Fibroblast of the conjunctiva (primary cell): ENCODE measurements at places on chromosomes 12 and 14.

- no peak for DNase-seq
These were observed 394.6 kb downstream of the PAWR start for GRCh38 chr12:79296133-79296532.

DNA sequence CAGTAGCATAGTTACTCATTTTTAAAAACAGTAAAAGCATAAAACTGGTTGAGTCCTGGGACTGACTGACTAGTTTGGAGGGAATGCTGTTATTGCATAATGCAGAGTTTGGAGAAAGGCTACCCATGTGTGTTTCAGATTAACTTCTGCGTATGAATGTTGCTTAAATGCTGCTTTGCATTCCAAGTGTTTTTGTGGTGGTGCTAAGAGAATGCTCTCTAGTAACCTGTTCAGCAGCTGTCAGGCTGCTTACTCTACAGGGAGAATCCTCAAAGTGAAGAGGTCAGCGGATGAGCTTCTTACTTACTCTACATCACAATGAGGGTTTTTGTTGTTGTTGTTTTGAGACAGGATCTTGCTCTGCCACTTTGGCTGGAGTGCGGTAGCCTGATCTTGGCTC lies 4.3 kb downstream of the DLST start:
- DNase-seq: peak; percentile 94

- no peak for DNase-seq
These were observed 115.0 kb downstream of the TMEM260 start for GRCh38 chr14:56694609-56695008.

DNA sequence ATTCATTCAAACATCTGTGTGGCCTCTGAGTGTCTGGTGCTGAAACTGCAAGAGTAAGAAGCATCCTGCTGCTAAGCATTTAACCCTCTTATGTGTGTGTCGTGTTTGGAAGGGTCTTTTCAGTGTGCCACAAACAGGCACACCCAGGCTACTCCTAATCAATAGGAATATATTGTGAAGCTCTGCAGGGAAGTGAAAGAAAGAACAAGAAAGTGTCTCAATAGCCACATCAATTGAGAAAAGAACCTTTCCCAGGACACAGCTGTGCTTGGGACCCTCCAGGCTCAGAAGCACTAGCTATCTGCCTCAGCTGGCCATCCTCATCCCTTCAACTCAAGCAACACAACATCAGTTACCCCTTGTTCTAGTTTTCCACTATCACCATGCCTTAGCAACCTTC lies 13.4 kb upstream of the KRAS start:
- no peak for DNase-seq

DNA sequence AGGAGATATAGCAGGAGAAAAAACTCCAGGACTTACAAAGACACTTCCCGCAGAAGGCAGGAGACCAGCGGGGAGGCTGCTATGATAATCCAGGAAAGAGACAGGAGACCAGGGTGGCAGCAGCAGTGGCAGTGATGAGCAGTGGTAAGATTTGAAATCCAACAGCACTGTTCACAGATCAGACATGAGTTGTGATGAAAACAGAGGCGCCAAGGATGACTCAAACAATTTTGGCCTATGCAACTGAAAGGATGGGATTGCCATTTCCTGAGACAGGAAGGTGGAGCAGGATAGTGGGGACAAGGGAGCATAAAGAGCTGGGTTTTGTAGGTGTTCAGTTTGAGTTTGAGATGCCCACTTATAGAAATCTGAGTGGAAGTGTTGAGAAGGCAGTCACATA lies 108.6 kb upstream of the DYRK2 start:
- DNase-seq: no peak

GRCh38 chr12:75260316-75260715 lies 50.7 kb upstream of the KCNC2 start:
- no peak for DNase-seq

- DNase-seq: no peak
These were observed at the start of gene STAB2 for GRCh38 chr12:103586791-103587370. STAB2 (plus strand) TSS chr12:103587273; CDS start chr12:103587477, 204 bp downstream.

DNA sequence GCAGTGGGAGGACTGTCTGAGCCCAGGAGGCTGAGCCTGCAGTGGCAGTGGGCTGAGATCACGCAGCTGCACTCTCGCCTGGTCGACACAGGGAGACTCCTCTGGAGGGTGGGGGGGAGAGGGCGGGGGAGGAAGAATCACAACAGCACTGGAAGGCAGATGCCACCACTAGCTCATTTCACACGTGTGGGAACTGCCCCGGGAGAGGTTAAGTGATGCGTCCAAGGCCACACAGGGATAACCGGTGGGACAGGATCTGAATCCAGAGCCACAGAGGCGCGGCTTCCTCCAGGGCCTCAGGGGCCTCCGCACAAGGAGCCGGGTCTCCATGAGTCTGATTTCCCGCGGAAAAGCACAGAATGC lies 20.8 kb downstream of the STX2 start:
- DNase-seq: no peak

GRCh38 chr12:42960087-42960527 lies 370.6 kb upstream of the PRICKLE1 start:
- no peak for DNase-seq

DNA sequence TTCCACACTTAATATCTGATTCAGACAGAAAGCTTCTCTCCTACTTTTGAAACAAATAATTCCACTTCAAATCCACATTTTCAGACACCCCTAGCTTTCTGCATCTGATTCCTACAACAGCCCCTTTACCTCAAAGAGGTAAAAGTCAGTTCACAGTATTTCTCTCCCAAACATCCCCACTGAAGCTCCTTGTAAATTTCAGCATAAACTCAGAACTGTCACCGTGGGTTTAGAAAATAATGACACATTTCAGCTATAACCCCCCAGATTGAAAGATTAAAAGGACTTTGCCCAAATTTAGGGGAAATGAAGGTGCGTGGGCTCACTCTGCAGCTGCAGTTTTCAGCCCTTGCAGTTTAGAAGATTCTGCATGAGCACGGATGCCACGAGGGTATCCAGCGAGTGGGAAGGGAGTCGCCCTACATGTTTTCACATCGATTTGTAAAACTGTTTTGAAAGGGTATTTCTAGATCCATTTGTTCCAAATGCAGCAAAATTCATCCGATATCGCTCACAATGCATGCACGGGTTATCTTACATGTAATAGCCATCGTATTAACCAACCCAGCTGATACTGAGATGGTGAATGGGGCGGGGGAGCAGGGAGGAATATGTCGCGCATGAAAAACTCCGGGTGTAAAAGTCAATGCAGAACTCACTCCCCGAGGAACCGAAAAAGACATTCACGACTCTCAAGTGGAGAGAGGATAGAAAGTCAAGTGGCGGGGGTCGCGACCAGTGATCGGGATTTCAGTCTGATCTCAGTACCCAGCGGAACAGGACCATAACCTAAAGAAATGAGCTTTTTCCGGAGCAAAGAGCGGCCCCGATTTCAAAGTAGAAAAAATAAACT lies 5.0 kb upstream of the CCND2 start:
- no peak for DNase-seq

GRCh38 chr14:41859336-41859735 lies 252.7 kb downstream of the LRFN5 start:
- DNase-seq: no peak

GRCh38 chr14:95685978-95686922 lies at the start of gene TCL1B:
TCL1B (plus strand) TSS chr14:95686426; CDS start chr14:95686468, 42 bp downstream.
- no peak for DNase-seq

- DNase-seq: no peak
These were observed 91.2 kb downstream of the RCOR1 start for GRCh38 chr14:102683399-102684297.

GRCh38 chr12:7989827-7990491 lies 42.6 kb upstream of the FOXJ2 start:
- DNase-seq: no peak

DNA sequence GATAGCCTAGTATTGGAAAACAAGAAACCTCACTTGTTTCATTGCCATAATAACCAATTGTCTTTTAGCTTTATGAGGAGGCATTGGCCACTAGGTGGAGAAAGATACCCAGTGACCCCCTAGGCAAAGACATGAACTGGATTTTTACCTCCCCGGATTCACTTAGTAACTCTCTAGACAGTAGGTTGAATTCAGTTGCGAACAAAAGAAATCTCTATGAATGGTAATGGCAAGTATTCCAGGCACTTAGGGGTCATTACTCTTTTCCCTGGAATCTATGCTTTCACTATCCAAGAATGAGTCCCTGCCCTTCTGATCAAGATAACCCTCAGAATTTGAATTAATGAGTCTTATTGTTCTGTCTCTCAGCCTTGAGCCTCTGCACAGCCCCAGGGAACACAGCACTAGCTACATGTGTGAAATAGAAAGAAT lies 29.5 kb upstream of the RHOJ start:
- DNase-seq: peak; percentile 47

DNA sequence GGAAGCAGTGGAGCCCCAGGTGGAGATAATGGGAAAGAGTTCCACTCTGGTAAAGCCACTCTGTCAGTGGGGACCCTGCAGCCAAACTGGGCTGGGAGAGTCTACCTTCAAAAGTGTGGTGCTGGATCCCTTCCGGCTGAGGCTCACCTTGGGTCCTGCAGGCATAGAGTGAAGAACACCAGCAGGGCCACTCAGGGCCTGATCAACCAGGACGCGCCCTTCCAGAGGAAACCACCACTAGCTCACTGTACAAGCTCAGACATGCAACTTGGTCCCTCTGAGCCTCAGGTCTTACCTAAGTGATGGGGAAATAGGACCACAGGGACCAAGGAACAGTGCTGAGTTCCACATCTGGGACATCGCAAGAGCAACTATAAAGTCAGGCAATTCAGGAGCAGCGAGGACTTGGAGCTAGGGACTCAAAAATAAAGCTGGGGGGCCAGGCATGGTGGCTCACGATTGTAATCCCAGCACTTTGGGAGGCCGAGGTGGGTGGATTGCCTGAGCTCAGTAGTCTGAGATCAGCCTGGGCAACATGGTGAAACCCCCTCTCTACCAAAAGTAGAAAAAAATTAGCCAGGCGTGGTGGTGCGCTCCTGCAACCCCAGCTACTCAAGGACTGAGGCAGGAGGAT lies 5.9 kb upstream of the PRPH start:
- no peak for DNase-seq

DNA sequence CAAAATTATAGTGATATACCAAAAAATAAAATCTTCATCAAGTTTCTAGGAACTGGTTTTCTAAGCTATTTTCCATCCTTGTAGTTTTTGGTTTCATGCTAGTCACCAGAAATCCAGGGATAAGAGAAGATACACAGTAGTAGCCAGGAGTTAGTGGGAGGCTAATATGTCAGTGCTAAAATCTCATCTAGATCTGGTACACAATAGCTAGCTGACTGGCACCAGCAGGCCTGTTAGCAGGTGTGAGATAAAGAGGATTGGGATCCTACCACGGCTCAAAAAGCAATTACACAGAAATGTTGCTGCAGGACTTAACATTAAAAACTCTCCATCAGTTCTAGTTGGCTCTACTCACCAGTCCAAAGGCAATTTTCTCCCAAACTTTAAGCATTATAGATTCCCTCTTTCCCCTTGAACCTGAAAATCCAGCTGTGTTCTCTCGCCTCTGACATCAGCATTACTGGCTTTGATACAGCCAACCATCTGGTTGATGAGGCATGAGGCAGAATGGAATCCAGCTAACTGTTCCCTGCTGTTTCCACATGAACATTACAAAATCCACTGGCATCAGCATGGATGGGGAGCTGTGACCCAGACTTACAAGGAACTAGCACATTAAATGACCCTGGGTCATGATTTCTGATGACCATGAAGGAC lies 41.8 kb upstream of the CCDC196 start:
- DNase-seq: no peak

GRCh38 chr14:73935666-73936065 lies 14.2 kb downstream of the FAM161B start:
- no peak for DNase-seq

DNA sequence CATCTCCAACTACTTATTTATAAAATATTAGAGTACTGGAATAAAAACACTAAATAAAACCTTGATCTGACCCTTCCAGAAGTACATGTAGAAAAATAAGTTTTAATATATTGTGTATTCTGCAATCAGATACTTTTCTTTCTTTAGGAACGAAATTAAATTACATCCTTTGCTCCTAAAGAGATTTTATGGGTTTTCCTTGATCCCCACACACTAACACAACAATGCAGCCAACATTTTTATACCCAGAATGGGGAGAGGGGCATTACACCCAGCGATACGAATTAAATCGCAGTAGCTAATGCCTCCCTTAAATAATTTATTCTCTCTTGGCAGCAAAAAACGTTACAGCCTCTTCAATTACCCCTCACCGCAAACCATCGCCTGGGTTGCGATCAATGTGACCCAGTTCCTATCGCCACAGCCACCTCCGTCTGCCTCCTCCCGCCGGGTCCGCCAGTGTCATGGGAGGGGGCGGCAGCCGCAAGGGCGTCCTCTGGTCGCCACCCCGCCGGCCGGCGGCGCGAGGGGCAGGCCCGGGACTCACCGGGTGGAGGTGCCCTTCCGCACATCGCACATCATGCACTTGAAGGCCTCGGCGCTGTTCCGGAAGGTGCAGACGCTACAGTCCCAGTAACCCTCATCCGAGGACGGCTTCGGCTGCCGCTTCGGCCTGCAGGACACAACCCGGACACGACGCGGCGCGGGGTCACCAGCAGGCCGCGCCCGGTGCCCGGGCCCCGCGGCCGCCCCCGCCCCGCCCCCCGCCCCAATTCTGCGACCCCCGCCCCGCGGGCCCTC lies 796 bp downstream of the YAF2 start:
- DNase-seq: peak; percentile 53

GRCh38 chr14:70894868-70895267 lies 12.4 kb upstream of the PCNX1 start:
- no peak for DNase-seq

DNA sequence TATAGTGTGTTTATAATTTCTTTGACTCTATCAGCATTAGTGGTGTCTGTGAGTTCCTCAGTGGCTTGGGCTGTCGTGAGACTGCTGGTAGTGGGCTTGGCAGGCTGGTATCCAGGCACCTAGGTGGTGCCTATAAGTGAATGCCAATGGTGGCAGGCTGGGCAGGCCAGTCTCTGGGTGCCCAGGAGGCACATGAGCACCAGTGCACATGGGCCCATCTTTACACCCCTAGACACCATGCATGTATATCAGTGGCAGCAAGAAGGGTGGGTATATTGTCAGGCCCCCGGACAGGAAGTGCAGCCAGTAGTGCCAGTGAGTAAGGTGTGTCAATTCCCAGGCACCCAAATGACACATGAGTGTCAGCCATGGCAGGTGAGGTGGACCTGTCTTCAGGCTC lies 138.2 kb downstream of the PRKD1 start:
- DNase-seq: no peak

GRCh38 chr12:31033681-31034080 lies 40.0 kb upstream of the DDX11 start:
- no peak for DNase-seq
